ENCODE measurements at places on chromosomes 5 and 9.

GRCh38 chr5:140295414-140295813 is 7.5 kb downstream of the PFDN1 start:
- peaks cover 19% of the 10 kb centered on the region for H3K4me1 ChIP-seq
- H3K36me3 ChIP-seq = peaks cover 24% of the 10 kb centered on the region

GRCh38 chr5:53476531-53477480 is 3.6 kb upstream of the FST start:
- peaks cover 4% of the 10 kb centered on the region for H3K27me3 ChIP-seq
- no peak for DNase-seq
- no peaks in the 10 kb centered on the region for H3K36me3 ChIP-seq
- H3K4me3 ChIP-seq = no peak overlapping the region

DNA sequence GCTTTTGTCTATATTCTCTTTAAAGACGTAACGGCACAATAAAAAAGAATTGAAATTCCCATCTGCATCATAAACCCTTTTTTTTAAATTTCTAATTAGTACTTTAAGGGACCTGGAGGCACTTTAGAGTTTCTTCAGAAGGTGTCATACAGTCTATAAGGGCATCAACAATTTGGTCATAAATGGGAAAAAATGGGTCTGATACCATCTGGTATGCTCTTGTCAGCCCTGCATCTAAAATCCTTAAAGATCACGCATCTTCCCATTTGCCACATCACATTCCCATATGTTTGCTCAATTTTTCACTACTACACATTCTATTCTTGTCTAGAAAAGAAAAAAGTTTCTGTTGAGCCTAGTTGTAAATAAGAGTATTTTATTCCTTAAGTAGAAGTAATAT is 53.8 kb downstream of the COX7C start:
- no peak overlapping the region for H3K27ac ChIP-seq
- H3K36me3 ChIP-seq = no peaks in the 10 kb centered on the region
- no peak for DNase-seq
- no peak overlapping the region for H3K4me3 ChIP-seq

DNA sequence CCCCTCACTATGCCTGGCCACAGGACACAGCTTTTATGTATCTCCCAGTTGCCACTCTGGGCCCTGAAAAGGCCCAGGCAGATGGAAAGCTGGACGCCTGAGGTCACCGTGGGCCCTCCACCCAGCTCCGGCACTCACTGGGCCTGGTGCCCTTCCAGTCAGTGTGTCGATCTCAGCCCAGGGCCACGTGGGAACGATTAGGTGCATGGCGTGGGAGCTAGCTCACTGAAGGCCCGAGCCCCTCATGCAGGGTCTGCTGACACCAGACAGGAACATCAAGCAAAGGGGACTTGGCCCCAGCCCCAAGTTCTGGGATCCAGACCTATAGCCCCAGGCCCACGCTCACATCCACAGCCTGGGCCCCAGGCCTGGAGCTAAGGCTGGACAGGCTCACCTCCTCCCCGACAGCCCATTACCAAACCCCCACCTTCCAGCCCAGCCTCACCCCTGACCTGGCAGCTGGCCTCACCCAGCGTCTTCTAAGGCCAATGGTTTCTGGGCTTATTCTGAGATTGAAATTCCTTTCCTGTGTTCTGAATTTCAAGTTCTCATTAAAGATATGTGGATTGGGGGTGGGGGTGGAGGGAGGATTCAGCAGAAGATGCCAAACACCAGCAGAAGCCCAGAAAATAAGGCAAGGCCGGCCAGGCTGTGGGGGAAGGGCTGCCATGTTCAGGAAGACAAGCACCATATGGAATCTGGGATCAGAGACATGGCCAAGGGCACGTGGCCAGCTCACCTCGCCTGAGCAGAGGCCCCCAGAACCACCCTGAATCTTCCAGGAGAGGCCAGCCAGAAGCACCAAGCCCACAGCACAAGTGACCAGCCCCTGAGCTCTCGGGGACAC is 74.5 kb downstream of the ADAMTS2 start:
- H3K4me1 ChIP-seq = no peaks in the 10 kb centered on the region
- DNase-seq = no peak
- H3K36me3 ChIP-seq = no peaks in the 10 kb centered on the region
- H3K4me3 ChIP-seq = no peak overlapping the region

DNA sequence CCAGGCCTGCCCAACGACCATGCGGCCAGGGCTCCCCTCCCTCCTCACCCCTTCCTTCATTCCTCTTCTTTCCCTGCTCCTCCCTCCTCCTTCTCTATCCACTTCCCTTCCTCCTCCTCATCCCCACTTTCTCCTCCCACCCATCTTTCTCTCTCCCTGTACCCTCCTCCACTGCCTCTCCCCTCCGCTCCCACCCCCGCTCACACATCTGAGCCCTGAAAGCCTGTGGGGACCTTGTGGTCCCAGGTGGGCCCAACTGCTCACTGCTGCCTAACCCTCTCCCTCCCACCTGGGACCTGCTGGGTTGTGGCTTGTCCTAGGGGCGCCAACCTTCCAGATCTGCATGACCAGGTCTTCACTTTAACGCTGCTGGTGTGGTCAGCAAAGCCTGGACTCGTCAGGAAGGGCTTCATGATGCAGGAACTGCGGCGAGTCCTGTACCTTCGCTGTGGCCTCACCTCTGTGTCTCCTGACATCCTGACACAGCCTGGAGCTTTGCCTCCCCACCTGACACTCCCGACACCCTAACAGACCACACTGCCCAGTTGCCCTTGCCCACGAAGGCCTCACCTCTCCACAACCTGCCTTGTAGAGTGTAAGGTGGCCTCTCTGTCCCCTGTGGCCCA is 34.6 kb downstream of the C5orf15 start:
- peaks cover 2% of the 10 kb centered on the region for H3K27me3 ChIP-seq
- no peak overlapping the region for H3K4me3 ChIP-seq
- DNase-seq = no peak
- no peaks in the 10 kb centered on the region for H3K36me3 ChIP-seq
- H3K27ac ChIP-seq = no peak overlapping the region

- no peak overlapping the region for H3K4me3 ChIP-seq
- no peaks in the 10 kb centered on the region for H3K4me1 ChIP-seq
- peaks cover 26% of the 10 kb centered on the region for H3K27me3 ChIP-seq
- peak; percentile 13 for DNase-seq
- no peaks in the 10 kb centered on the region for H3K36me3 ChIP-seq
These were observed 53.0 kb downstream of the CDC14B start for GRCh38 chr9:96566498-96567202.

- no peak for DNase-seq
- no peaks in the 10 kb centered on the region for H3K27me3 ChIP-seq
- no peaks in the 10 kb centered on the region for H3K36me3 ChIP-seq
- H3K27ac ChIP-seq = no peak overlapping the region
- H3K4me3 ChIP-seq = no peak overlapping the region
These were observed 590.9 kb downstream of the PRELID2 start for GRCh38 chr5:145244251-145244650.

DNA sequence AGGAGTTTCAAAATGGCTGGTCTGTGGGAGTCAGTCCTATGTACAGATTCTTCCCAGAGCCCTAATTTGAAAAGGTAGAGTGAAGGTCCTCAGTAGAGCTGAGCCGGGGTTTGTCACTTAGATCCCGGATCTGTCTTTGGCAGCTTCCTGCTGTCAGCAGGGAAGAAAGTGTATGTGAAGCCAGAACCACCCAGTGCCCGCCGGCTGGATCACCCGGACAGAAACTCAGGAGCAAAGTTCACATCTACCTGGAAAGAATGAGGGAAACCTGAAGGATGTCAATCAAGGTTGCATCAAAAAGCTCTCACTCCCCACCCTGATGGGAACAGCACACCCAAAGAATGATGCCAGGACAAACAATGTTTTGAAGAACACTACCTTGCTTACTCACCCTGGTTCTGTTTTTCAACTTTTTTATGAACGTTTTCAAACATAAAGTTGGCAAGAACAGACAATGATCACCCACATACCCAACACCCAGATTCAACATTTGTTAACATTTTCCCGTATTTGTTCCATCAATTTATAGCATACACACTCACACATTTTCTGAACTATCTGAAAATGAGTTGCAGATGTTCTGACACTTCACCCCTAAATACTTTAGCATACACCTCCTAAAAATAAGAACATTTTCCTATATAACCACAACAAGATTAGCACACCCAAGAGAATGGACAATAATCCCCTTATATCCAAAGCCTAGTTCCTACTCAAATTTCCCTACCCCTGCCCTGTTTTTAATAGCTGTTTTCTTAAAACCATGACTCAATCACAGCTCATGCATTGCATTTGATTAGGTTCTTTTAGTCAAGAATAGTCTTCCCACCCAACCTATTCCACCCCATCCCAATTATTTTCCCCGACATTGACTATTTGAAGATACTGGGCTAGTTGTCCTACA is 133.9 kb downstream of the LHFPL2 start:
- H3K27ac ChIP-seq = no peak overlapping the region
- peaks cover 9% of the 10 kb centered on the region for H3K4me1 ChIP-seq
- peaks cover 31% of the 10 kb centered on the region for H3K27me3 ChIP-seq

- H3K27ac ChIP-seq = no peak overlapping the region
- DNase-seq = no peak
These were observed 1191.9 kb upstream of the NUDT12 start for GRCh38 chr5:104754311-104754995.

DNA sequence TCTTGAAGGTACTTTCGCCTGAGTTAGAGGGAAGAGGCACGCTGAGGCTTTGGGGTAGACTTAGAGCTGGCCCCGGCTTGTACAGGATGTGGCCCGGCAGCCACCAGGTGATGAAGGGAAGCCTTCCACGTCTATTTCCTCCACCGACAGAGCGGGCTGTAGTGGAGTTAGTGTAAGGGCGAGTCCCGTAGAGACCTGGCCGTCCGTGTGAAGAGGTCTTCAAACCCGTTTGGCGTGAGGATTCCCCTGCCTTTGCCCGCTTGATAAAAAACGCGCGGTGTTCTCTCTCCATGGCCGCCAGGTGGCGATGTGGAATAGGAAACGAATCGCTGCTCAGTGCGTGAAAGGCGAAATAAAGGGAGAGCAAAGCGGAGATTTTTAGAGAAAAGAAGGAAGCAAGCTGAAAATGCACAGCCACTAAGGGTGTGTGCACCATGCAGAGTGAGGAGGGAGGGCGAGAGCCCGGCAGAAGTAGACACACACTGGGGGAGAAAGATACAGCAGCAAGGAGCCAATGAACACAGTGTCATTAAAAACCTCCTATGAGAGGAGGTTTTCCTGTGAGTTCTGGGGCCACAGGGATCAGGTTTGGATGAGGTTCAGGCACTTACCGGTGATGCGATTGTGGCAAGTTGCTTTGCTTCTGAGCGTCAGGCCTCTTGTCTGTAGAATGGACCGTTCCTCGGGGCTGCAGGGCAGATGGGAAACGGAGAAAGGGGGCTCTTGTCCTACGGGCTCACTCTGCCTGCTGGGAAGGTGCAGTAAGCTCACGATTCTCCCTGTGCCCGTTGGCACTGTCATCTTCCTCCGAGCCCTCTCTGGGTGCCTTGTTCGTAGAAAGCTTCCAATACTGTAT is 34.2 kb downstream of the STC2 start:
- H3K36me3 ChIP-seq = no peaks in the 10 kb centered on the region
- H3K27ac ChIP-seq = no peak overlapping the region
- H3K27me3 ChIP-seq = peaks cover 37% of the 10 kb centered on the region
- no peak overlapping the region for H3K4me3 ChIP-seq
- peaks cover 6% of the 10 kb centered on the region for H3K4me1 ChIP-seq
- DNase-seq = peak; percentile 67

GRCh38 chr9:80040457-80040856 is 468.7 kb downstream of the TLE4 start:
- H3K4me1 ChIP-seq = no peaks in the 10 kb centered on the region
- H3K4me3 ChIP-seq = no peak overlapping the region
- no peaks in the 10 kb centered on the region for H3K36me3 ChIP-seq
- no peaks in the 10 kb centered on the region for H3K27me3 ChIP-seq
- DNase-seq = no peak

DNA sequence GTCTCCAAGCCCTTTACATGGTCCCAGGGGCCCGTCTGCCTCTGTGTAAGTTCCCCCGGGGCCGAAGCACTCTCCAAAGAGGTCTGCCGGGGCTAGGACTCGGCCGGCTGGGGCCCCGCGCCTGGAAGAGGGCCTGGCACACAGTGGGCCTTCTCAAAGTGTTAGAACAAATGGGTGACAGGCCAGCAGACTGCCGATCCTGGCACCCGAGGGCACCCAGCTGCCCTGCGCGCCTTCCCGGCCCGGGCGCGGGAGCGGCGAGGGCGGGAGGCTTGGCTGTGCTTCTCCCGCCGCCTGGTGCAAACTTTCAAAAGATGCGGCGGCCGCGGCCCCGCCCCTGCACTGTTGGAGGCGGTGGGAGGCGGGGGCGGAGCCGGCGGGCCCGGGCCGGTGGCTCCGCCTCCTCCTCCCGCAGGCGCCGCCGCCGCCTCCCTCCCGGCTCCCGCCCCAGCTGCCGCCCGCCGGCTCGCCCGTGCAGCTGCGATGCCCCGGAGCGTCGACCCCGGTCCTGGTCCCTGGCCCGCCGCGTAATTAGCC is at the start of gene NEURL1B:
Gene NEURL1B, plus strand, starts transcription at position 442 of the 537 bp plus-strand sequence. CDS start 144 bp downstream, outside the sequence.
- H3K27ac ChIP-seq = peak within 1 kb of the TSS; percentile 55
- H3K4me1 ChIP-seq = peaks cover 15% of the 10 kb centered on the region
- no peaks in the 10 kb centered on the region for H3K36me3 ChIP-seq
- H3K27me3 ChIP-seq = peaks cover 27% of the 10 kb centered on the region
- peak within 1 kb of the TSS; percentile 62 for H3K4me3 ChIP-seq

GRCh38 chr9:71025201-71025600 is 96.2 kb downstream of the TRPM3 start:
- H3K4me1 ChIP-seq = no peaks in the 10 kb centered on the region
- DNase-seq = no peak
- no peaks in the 10 kb centered on the region for H3K36me3 ChIP-seq
- H3K27me3 ChIP-seq = no peaks in the 10 kb centered on the region
- H3K27ac ChIP-seq = no peak overlapping the region

- no peak overlapping the region for H3K27ac ChIP-seq
- H3K4me1 ChIP-seq = no peaks in the 10 kb centered on the region
- no peak overlapping the region for H3K4me3 ChIP-seq
- DNase-seq = no peak
These were observed 45.4 kb downstream of the RAB14 start for GRCh38 chr9:121156263-121156731.

GRCh38 chr9:89497978-89498851 is at the start of gene SEMA4D:
TSS of gene SEMA4D (minus strand) at chr9:89498113. CDS start at chr9:89405456, 92,657 bp downstream.
- no peaks in the 10 kb centered on the region for H3K27me3 ChIP-seq
- H3K36me3 ChIP-seq = peaks cover 29% of the 10 kb centered on the region
- peak; percentile 90 for DNase-seq
- peak within 1 kb of the TSS; percentile 97 for H3K27ac ChIP-seq

Data from DND-41 (cell line).